Stimulated activated CD8-positive, alpha-beta memory T cell treated with anti-CD3 and anti-CD28 coated beads, Interleukin-4, amount 100 ng/mL, for 4 hours (primary cell): ENCODE measurements at places on chromosomes 5 and 9.

GRCh38 chr5:84197538-84197937 lies 187.1 kb downstream of the EDIL3 start:
- DNase-seq: no peak

DNA sequence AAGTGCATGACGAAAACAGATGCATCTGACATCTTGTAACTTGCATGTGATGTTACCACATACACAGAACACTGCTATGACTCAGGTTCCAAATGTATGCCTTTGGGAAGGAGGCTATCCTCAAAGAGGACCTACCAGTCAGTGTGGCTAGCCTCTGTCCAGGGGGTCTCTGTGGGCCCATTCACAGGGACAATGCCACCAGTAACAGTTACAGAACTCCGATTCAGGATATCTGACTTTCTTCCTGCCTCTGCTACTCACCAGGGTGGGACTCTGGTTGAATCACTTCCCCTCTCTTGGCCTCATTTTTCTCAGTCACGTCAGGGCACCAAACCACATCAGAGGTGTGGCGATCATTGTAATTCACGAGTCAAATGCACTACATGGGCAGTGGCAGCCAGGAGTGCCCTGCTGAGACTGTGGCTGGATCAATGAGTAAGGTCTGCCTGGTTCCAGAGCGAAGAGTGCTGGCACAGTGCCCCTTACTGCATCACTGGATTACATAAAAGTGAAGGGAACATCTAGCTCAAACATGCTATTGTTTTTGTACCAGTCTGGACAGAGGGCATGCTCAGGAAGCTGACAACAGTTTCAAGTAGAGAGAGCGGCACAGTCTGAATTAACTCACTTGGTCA lies 13.2 kb downstream of the ATOX1 start:
- DNase-seq: no peak

GRCh38 chr5:113058706-113059226 lies 82.2 kb downstream of the DCP2 start:
- no peak for DNase-seq

- DNase-seq: no peak
Measured at GRCh38 chr5:82364497-82364896, 86.3 kb upstream of the RPS23 start.

GRCh38 chr5:55173687-55174230 lies 782 bp upstream of the CDC20B start:
- no peak for DNase-seq

- DNase-seq: no peak
Measured at GRCh38 chr5:169906745-169907649, 73.3 kb downstream of the INSYN2B start.

DNA sequence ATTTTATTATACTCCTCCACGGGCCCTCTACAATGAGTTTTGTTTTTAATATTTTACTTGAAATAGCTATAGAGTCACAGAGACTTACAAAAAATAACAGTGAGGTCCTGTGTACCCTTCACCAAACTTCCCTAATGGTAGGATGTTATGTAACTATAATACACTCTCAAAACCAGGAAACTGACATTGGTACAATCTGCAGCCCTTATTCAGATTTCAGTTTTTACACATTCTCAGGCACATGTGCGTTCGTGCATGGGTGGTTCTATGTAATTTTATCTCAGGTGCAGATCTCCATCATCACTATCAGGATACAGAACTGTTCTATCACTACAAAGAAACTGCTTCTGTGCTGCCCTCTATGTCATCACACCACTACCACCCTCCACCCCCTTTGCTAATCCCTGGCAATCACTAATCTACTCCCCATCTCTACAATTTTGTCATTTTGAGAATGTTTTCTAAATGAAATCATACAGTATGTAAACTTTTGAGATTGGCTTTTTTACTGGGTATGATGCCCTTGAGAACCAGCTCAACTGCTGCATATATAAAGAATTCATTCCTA lies 16.4 kb downstream of the RAB14 start:
- no peak for DNase-seq

- DNase-seq: no peak
Measured at GRCh38 chr5:59036274-59036961, 453.5 kb downstream of the RAB3C start.

- no peak for DNase-seq
Measured at GRCh38 chr9:130952065-130952762, 13.2 kb upstream of the FIBCD1 start.

DNA sequence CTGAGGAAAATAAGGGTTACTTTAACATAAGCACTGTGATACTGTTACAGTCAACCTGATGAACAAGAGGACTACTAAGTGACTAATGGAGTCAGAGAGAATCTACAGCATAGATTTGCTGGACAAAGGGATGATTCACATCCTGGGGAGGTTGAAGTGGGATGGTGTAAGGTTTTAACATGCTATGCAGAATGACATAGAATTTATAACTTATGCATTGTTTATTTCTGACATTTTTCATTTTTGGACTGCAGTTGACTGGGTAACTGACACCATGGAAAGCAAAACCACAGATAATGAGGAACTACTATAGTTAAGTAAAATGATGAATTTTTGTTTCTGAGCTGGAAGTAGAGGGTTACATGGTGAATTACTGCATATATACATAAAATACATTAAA lies 389.2 kb downstream of the MAT2B start:
- no peak for DNase-seq

GRCh38 chr9:136848393-136849037 lies 694 bp upstream of the PHPT1 start:
- no peak for DNase-seq

DNA sequence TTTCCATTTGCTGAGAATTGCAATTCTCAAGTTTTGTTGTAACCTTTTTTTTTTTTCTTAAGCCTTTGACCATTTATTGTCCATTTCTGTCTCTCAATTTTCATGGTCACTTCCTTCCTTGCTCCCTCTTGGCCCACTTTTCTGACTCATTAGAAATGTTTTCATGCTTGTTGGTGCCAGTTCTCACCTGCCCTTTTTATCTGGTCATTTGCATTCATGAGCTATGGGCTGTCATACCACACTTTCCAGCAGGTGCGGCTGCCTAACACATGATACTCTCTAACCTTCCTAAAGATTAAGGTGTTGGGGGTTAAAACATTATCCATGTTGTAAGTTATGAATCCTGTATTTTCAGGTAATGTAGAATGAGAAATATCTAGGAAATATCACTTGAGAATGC lies 150.5 kb upstream of the TLX3 start:
- DNase-seq: no peak

DNA sequence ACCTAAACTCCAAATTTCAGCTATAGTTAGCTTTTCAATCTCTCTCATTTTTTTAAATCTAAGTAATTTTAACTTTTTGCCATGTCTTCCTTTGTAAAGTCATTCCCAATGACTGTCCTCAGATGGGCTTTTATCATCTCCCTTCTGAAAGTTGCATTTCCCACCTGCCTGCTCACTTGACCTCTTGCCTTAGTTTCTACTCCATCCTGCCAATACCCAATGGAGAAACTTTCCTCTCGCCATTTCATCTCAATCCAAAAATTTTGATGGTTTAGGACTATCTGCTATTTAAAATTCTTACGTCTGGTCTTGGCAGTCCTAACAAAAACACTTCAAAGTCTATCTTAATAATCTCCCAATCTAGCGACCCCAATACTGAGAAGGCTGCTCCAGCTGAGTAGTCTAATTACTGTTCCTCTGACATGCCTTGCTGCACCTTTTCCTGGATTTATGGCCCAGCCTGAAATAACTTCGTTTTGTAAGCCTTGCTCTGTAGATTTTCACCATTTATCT lies 231.3 kb downstream of the PRR16 start:
- DNase-seq: no peak

GRCh38 chr9:134358026-134358661 lies 31.9 kb downstream of the RXRA start:
- no peak for DNase-seq

DNA sequence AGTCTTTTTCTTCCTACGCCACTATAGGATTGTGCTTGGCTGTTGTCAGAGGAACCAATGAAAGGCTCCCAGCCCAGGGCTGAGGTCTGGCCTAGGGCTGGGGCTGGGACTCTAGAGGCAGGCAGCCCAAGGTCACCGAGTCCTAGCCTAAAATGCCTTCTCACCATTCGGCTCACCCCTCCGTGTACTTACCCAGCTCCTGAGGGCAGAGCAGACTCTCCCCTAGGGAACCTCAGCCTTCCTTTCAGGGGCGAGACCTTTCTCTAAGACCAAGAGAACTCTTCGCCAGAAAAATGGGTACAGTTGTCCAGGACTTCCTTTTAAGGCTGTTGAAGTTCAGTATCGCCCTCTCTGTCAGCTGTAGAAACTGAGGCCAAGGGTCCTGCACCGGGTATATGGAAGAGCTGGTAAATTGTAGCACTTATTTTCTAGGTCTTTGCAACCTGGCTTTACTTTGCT lies 1.7 kb upstream of the SPRY4 start:
- DNase-seq: no peak

- DNase-seq: no peak
Measured at GRCh38 chr5:95647886-95648860, 1.6 kb downstream of the RFESD start.

GRCh38 chr5:142078221-142078620 lies 30.4 kb upstream of the NDFIP1 start:
- DNase-seq: no peak

- no peak for DNase-seq
Measured at GRCh38 chr5:65062469-65063083, 293.8 kb downstream of the CWC27 start.

- no peak for DNase-seq
Measured at GRCh38 chr5:133706506-133707430, 94.4 kb upstream of the FSTL4 start.

GRCh38 chr9:130934246-130934645 lies 4.8 kb downstream of the FIBCD1 start:
- no peak for DNase-seq

GRCh38 chr9:136138566-136138965 lies 19.9 kb upstream of the TMEM250 start:
- DNase-seq: no peak

- no peak for DNase-seq
Measured at GRCh38 chr5:76649140-76649539, 25.9 kb upstream of the F2RL2 start.

DNA sequence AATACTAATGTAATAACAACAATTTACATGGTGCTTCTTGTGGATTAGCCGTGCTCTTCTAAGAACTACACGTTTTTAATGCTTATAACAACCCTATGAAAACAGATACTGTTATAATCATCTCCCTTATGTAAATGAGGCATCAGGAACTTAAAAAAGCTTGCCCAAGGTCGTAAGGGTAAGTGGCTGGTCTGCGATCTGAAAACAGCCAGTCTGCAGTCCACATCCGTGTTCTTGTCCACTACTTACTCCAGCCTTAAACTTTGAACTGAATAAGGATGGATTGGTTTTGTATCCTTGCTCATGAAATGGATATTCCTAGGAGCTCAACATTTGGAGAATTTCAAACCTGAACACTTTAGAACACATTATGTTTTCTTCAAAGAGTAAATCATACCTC lies 26.7 kb downstream of the PAM start:
- DNase-seq: no peak

GRCh38 chr9:68949271-68950000 lies 64.5 kb downstream of the PRKACG start:
- no peak for DNase-seq

DNA sequence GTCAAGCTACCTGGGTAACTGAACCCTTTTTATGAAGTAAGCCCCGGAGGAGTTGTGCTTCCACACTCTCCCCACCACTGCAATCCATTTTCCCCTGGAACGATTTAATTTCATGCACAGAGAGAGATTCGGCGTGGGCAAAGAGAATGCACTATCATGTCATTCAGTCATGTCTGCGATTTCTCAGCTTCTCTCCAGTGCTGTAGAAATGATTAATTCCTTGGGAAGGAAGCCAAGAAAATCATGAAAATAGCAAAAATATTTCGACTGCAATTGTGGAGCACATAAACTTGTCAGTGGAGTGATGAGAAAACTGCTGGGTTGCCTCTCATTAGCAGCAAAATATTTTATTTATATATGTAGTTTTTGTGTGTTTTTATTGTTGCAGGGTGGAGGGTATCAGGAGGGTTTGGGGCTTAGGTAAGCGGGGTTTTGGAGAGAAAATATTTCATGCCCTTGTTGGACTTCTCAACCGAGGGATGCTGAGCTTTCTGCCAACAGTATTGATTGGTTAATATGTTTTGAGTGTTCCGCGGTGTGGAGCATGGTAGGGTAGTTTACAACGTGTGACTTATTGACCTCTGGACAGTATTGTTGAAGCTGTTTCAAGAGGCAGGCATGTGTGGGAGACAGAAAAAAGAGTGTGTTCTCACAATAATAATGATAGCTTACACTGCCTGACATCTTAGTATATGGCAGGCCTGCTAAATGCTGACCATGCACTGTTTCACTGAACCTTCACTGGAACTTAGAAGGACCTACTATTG lies 69.3 kb downstream of the SGCD start:
- no peak for DNase-seq

GRCh38 chr5:77641963-77642737 lies 3.6 kb upstream of the OTP start:
- no peak for DNase-seq

DNA sequence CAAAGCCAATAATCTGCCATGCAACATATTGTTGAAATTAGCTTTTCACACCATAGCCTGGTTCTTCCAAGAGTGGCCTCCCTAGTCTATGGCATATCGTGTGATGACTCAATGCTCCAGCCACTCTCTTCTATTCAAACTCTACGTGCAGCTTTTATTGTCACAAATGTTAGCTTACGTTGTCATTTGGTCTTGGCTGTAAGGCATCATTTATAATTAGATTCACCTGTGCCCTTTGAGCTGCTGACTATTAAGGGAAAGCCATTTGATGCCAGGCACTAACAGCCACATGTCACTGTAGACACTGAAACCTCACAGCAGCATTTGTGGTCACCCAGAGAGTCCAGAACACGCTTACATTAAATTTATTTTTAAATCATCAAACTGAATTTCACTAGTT lies 66.8 kb downstream of the APBA1 start:
- no peak for DNase-seq

GRCh38 chr9:18795947-18796671 lies 236.9 kb downstream of the SAXO1 start:
- no peak for DNase-seq

GRCh38 chr9:101126556-101126955 lies 98.0 kb downstream of the PLPPR1 start:
- DNase-seq: no peak

DNA sequence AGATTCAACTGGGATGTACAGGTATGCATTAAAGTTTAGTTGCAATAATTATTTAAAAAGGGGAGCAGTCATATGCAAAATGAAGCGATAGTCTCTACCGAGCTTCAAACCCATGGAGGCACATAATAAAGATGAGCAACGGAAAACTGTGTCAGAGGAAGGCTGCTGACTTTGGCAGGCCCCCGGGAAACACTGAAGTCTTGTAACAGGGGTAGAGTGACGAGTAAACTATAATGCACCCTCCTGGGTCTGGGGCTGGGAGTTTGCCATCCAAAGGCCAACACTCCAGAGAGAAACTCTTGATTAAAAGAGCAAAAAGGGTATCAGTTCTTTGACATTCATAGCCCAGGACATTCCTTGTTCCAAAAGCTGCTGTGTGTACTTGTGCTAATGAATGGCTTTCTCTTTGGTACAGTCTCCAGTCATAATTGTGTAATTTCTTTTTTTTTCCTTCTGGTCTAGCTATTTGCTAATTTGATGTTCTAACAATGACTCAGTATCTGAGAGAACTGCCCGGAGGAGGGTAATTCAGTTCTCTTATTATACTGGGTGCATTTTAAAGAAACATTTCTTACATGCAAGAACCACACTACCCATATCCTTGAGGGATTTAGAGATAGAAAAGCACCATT lies 59.2 kb downstream of the TNC start:
- no peak for DNase-seq

- no peak for DNase-seq
Measured at GRCh38 chr9:131708226-131709002, 31.5 kb downstream of the RAPGEF1 start.
